ENCODE measurements at places on chromosomes 12 and 14. TPM values are rescaled to one million over a fixed set of nuclear protein-coding genes. Genes with fewer than 3 reads are reported as not detected.

ITGA7 gene
- 217 TPM for total RNA-seq

TBX5 gene
- not detected for total RNA-seq

KRT79 gene
- not detected for total RNA-seq

AREL1 gene
- 38.2 TPM for total RNA-seq

SLC22A17 gene
- 16.0 TPM for total RNA-seq

ATXN7L3B gene
- total RNA-seq, result 16.8 TPM

LRRIQ1 gene
- total RNA-seq, result 0.34 TPM

DLK1 gene
- total RNA-seq, result not detected

TPPP2 gene
- total RNA-seq, result not detected

RNFT2 gene
- 1.6 TPM for total RNA-seq

C12orf76 gene
- total RNA-seq, result 7.7 TPM

FZD10 gene
- total RNA-seq, result not detected

PARP11 gene
- total RNA-seq, result 3.8 TPM

BIN2 gene
- not detected for total RNA-seq

KRT6A gene
- not detected for total RNA-seq

NDRG2 gene
- total RNA-seq, result 0.86 TPM

KRT72 gene
- total RNA-seq, result not detected

NCAPD2 gene
- 93.5 TPM for total RNA-seq

FITM1 gene
- 12.9 TPM for total RNA-seq

CORO1C gene
- total RNA-seq, result 172 TPM

LYSET gene
- 4.7 TPM for total RNA-seq

PA2G4 gene
- 247 TPM for total RNA-seq

PTGER2 gene
- total RNA-seq, result 37.8 TPM

POU6F1 gene
- total RNA-seq, result 1.8 TPM

UNC79 gene
- total RNA-seq, result not detected

P2RX2 gene
- total RNA-seq, result not detected

RFLNA gene
- total RNA-seq, result 43.6 TPM

ATG2B gene
- total RNA-seq, result 12.4 TPM

MMP14 gene
- total RNA-seq, result 292 TPM

CACNA1C gene
- 0.57 TPM for total RNA-seq

Data from LHCN-M2 (cell line).